ENCODE measurements at places on chromosomes 4 and X.

DNA sequence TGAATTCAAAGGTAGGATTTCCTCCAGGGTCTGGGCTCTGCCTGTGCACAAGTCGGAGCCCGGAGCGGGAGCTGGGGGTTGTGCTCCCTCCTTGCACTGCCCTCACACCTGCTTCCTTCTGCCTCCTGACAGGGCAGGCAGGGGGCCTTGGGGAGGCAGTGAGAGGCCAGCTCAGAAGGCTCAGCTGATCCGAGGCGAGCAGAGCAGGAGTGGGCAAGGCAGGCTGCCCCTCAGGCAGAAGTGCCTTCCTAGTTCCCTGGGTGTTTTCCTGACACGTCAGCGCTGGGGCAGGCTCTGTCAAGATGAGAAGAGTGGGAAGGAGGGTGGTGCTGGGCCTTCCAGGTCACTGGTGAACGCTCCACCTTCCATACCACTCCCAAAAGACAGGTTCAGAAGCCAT, 5.5 kb upstream of the IRAK1 start:
- no peak for DNase-seq

GRCh38 chrX:122552286-122552800, 631.7 kb upstream of the GRIA3 start:
- DNase-seq: no peak

DNA sequence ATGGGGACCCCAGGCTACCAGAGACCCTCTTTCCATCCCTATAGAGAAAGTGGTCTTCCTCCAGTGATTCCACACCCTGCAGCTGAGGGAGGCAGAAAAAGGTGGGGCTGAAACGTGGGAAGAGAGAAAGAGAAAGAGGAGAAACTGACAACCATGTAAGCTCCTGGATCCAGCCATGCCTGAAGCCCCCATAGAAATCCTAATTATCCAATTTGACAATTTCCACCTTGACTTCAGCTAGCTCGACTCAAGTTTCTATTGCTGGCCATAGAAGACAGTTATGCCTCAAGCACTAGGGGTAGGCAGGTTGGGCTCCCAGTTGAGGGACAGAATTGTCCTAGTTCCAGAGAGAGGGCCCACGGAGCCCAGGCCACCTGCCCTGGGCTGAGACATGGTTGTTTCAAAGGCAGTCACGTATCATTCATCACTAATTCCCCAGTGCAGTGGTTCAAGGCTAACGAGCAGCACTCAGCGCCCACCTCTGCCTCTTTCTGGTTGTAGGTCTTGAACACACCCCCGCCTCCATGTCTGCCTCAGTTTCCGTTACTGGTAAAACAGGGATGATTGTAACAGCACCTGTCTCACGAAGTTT, 39.8 kb upstream of the ASMTL start:
- no peak for DNase-seq

DNA sequence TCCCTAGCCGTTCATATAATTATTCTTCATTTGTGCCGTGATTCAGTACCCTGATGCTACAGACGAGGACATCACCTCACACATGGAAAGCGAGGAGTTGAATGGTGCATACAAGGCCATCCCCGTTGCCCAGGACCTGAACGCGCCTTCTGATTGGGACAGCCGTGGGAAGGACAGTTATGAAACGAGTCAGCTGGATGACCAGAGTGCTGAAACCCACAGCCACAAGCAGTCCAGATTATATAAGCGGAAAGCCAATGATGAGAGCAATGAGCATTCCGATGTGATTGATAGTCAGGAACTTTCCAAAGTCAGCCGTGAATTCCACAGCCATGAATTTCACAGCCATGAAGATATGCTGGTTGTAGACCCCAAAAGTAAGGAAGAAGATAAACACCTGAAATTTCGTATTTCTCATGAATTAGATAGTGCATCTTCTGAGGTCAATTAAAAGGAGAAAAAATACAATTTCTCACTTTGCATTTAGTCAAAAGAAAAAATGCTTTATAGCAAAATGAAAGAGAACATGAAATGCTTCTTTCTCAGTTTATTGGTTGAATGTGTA, 7.0 kb downstream of the SPP1 start:
- DNase-seq: no peak

DNA sequence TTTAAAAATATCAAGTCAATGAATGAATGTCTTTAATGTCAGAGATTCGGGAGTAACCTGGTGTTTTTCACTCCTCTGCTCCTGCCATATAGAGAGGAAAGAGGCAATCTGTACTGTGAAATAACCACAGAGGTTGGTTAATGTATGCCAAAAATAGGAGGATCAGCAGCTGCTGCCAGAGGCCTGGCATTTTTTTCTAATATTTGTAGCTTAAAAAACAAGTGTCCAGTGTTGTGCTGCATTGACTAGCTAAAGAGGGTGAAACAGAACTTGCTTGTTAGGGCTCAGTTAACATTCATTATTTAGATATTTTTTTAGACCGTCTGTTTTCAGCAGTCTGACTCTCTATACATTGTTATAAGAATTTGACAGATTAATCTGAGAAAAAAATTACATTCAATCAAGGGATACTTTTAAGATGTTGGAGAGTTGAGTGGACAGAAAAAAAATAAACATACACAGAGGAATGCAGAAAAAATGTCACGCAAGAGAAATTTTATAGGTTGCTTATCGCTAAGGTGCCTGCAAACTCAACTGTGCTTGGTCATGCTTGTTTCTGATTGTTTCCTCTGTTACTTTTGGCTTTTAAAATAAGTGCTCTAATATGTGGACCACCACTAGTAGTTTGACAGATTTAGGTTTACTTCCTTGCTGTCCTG, 392.3 kb upstream of the GALNT7 start:
- no peak for DNase-seq

GRCh38 chrX:48558271-48558670, 16.0 kb upstream of the RBM3 start:
- DNase-seq: no peak

DNA sequence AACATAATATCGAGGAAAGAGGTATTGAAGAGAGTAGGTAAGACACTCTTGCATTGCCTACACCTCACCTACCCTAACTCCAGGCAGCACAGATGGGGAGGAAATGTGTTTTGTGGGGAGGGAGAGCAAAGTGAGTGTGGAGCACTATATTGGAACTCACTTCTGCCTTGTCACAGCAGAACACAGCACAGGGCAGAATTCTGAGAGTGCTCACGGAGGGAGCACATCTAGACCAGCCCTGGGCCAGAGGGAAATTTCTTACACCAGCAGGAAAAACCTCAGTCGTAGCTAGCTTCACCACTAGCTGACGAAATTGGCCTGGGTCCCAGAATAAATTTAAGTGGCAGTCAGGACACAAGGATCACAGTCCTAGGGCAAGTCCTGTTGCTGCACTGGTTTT, 517.3 kb downstream of the TMA16 start:
- DNase-seq: peak; percentile 8

GRCh38 chr4:34182306-34182705, 2062.0 kb downstream of the ARAP2 start:
- DNase-seq: no peak

- no peak for DNase-seq
These were observed 8.7 kb upstream of the TIMP1 start for GRCh38 chrX:47573341-47574075.

- DNase-seq: no peak
These were observed 315.4 kb upstream of the IGFBP7 start for GRCh38 chr4:57425610-57426009.

GRCh38 chrX:13891377-13892140, 74.7 kb upstream of the GPM6B start:
- DNase-seq: no peak

- peak; percentile 77 for DNase-seq
These were observed 23.5 kb downstream of the NDP start for GRCh38 chrX:43949669-43950068.

- peak; percentile 30 for DNase-seq
These were observed 2.3 kb downstream of the TXK start for GRCh38 chr4:48131736-48132135.

- DNase-seq: peak; percentile 6
These were observed 24.7 kb upstream of the EPGN start for GRCh38 chr4:74283614-74284013.

- DNase-seq: no peak
These were observed 185.5 kb downstream of the RAB28 start for GRCh38 chr4:13298655-13299054.

GRCh38 chrX:50068285-50068563, 132.6 kb downstream of the AKAP4 start:
- DNase-seq: no peak

DNA sequence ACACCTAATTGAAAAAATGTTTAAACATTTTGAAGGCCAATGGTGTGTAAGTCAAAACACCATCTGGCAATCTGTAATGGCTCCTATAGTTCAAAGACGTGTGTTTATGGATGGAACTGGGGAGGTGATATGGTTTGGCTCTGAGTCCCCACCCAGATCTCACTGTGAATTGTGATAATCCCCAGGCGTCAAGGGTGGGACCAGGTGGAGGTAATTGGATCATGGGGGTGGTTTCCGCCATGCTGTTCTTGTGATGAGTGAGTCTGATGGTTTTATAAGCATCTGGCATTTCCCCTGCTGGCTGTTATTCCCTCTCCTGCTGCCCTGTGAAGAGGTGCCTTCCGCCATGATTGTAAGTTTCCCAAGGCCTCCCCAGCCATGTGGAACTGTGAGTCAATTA, 52.2 kb downstream of the ADRA2C start:
- DNase-seq: no peak

DNA sequence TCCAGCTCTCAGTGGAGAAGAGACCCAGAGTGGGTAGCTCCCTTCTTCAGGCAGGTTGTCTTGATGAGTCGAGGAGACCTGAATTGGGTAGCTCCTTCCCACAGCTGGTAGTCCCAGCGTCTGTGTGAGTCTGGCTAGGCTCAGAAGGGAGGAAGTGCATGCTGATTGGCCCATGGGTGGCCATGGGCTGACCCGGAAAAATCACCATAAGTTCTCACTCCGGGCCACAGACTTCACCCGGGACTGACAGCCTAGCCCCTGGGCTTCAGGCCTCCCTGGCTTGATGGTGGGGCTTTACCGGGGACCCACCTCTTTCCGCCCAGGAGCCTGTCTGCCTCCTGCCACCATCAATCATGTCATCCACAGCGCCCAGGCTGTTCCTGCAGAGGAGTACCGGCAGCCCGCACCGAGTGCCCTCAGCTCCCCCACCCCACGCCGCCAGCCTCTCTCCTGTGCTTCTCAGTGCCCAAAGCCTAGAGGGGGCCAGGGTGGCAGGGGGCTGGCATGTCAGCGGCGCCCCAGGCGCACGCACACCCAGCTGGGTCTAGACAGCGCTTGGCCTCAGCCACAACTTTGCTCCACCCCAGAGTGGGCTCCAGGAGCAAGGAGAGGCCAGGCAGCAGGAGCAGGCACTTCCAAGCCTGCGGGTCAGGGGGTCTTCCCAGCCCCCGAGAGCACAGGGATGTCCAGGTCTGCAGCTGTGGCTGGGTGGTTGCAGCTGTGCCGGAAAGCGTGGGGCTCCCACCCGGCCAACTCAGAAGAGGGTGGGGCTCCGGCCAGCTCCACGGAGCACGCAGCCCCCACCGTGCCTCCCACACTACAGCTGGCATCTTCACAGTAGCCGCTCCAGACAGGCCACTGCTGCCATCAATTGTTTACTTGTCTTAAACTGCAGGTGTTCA, 16.1 kb upstream of the SAT1 start:
- peak; percentile 88 for DNase-seq

DNA sequence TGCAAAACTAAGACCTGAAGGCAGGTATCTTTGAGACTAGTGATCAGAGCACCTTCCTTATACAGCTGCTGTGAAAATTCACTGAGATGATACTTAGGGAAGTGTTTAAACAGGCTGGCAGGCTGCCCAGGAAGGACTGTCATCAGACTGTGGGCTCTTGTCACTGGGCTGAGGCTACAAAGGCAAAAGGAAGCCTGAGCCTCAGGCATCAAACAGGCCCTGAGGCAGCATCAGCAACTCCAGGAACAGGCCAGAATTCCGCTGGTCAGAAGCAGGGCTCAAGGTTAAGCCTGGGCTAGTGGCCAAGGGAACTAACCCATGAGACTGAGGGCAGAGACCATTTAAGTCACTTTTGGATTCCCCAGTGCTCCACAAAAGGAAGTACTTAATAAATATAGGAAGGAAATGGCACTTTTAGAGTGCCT, 12.8 kb downstream of the PJA1 start:
- DNase-seq: peak; percentile 94

- no peak for DNase-seq
These were observed 40.4 kb downstream of the HPGDS start for GRCh38 chr4:94302191-94302590.

- no peak for DNase-seq
These were observed 78.2 kb downstream of the REELD1 start for GRCh38 chr4:146292508-146292907.

GRCh38 chr4:110849461-110849860, 226.6 kb upstream of the PITX2 start:
- peak; percentile 2 for DNase-seq

DNA sequence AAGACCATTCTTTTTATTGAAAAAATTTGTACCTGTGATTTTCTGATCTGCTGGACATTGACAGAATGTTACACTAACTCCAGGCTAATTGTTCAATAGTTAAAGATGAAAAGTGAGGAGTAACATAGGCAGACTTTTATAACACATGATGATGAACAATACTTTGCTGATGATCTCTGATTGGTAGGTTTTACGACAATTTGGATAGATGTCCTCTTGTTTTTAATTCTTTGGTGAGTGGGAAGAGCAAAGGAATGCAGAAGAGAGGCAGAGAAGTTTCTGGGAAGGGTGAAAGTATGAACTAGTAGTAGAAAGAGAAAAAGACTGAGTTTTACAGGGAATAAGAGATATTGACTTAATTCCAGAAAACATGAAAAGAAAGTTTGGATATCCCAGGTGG, 267.3 kb upstream of the HAND2 start:
- DNase-seq: no peak

DNA sequence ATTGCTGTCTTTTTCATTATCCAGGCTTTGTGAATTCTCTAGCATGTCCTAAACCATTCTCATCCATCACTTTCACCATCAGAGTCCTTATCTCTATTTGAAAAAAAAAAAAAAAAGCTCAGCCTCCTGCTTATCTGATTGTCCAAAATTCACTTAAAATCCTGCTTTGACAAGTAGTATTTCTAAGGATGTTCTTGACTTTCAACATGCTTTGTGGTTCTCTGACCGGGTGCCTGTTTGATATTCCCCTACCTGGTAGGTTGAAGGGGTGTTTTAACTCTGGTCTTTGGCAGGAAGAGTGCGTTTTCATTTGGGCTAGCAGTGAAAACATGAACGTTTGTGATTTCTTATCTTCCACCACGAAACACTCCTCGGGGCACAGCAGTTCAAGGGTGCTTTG, 17.3 kb upstream of the BBS12 start:
- DNase-seq: no peak

GRCh38 chr4:142858965-142859364, 12.9 kb upstream of the INPP4B start:
- no peak for DNase-seq

DNA sequence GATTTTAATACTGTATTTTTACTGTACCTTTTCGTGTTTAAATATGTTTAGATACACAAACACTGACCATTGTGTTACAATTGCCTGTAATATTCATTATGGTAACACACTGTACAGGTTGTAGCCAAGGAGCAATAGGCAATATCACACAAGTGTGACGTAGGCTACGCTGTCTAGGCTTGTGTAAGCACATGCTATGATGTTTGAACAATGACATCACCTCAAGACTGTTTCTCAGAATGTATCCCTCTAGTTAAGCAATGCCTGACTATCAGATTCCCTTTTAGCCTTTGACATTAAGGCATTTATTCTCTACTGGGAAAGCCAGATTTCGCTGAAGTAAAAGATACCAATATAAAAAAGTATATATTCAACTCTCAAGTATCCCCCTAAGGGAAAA, 66.2 kb downstream of the VCX3A start:
- DNase-seq: peak; percentile 17

Data from DMS53 (cell line).